ENCODE measurements at places on chromosomes 3 and 15.
A peak's percentile ranks its signal among the peaks of the same experiment; 100 is the strongest.

GRCh38 chr15:101781928-101782327 is 21.4 kb upstream of the OR4F6 start:
- DNase-seq: no peak

- no peak for DNase-seq
These were observed 40.9 kb upstream of the GOLGA8J start for GRCh38 chr15:30041868-30042267.

GRCh38 chr3:52841211-52841980 is 6.6 kb upstream of the MUSTN1 start:
- DNase-seq: no peak

DNA sequence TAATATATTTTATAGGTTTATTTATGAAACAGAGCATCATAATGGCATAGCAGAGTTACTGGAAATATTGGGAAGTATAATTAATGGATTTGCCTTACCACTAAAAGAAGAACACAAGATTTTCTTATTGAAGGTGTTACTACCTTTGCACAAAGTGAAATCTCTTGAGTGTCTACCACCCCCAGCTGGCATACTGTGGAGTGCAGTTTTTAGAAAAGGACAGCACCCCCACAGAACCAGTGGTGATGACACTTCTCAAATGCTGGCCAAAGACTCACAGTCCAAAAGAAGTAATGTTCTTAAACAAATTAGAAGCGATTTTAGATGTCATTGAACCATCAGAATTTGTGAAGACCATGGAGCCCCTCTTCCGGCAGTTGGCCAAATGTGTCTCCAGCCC is 58.1 kb downstream of the DNAH1 start:
- no peak for DNase-seq

- DNase-seq: peak; percentile 18
These were observed 64.0 kb downstream of the KAT2B start for GRCh38 chr3:20104167-20104661.

DNA sequence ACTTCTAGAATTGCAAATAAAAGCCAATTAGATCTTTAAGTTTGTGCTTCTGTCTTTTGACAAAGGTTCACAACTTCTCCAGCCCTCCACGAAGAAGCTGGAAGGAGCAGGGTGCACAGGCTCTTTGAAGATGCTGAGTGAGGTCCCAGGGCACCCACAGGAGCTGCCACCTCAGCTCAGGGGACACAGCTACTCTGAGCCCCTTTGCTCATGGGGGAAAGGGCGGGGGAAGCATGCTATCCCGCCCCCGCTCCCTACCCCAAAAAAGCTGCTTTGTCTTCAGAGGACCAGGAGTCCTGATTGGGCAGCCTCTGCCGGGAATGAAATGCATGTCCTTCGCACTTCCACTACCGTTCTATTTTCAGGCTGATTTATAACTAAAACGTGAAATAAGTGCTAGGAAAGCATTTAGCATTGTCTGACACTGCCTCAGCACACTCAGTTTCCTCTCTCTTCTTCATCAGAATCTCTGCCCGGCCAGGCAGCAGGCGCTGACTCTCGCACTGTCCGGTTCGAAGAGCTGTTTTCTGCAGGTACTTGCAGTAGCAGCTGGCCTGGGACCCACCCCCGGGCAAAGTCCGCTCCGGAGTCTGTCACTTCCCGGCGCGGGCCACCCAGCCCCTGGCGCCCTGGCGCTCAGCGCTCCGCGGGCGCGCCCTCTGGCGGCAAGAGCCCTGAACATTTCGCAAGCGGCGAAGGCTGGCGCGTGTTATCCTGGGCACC is 45.5 kb upstream of the KLHL25 start:
- DNase-seq: peak; percentile 64

DNA sequence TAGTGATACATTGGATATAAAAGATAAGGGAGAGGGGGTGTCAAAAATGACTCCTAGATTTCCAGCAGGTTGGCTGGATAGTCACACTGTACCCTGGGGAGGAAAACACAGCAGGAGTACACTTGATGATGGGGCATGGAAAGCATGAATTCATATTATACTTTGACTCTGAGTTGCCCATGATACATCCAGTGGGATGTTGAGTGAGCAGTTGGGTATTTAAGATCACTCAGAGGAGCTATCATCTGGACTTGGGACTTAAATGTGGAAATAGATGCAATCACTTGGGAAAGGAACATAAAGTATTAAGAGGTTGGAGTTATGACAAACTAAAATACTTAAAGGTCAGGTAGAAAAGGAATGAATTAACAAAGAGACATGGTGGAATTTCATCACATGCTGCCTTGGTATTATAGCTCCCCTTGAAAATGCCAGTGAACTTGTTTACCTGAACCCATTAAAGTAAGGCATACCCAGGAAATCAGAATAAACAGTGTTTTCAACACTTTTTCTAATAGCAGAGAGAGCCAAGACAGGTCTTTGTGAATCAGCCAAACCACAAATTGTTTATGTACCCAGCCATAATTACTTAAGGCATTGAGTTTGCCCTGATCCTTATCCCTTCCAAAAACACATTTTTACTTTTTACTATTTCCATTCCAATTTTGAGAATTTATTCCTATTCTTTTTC is 49.9 kb upstream of the ABI3BP start:
- DNase-seq: no peak

DNA sequence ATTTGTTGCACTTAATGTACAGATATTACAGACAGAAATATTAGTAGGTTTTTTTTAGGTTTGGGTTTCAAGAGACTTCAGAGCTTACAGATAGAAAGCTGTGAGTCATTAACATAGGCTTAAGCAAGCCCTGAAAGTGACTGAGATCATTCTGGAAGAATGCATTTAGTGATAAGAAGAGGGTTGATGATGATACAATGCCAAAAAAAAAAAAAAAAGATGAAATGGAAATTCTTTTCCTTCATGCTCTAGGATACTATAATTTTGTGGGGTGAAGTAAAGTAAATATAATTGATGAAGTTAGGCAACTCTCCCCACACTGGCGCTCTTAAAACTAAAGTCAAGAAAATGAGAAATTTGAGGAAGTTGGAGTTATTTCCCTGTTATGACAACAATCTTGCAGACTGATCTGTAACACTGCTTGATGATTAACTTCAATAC is 169.4 kb upstream of the ZNF385D start:
- DNase-seq: no peak

DNA sequence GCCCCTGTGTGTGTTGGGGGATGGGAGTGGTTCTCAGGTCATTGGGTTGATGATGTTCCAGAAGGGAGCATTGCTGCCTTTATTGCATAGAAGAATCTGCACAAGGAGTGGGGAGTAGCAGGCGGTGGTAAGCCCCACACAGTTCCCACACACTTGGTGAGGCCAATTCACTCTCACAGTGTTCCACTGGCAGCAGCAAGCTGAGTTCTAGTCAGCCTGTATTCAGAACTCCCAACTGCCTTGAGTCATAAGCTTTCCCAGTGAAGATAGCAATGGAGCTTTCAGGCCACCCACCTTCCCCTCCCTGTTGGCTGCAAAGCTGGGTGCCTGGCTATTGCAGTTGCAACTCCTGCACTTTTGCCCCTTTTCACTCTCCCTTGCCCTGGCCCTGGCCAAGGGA is 181.1 kb upstream of the RBMS3 start:
- no peak for DNase-seq

GRCh38 chr3:145953316-145953715 is 207.7 kb downstream of the PLOD2 start:
- no peak for DNase-seq

DNA sequence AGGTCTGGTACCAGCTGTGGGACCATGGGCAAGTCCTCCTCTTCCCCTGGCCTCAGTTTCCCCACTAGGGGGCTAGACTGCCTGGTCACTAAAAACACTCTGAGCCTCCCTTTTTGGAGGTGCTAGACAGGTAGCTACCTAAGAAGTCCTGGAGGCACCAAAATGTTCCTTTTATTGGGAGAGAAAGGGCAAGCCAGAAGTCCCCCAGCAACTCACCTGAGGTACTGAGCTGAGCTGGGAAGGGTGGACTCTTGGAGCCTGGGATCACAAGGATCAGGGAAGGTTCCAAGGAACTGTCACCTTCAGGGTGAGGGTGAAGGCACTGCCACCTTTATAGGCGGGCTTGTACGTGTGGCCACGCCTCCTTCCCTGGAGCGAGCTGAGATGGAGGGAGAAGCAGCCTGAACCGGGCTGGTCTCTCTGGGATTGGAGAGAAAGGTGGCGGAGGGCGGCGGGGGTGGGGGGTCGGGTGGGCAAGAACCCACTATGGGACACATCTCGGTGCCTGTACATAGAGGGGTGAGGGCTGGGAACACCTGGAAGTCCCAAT is at the start of gene CYP1A1:
Gene CYP1A1 (minus strand): TSS at position 304 of the 550 bp plus-strand sequence. CDS start 2,431 bp downstream, outside the sequence.
- DNase-seq: no peak

GRCh38 chr3:178078953-178079352 is 457.3 kb upstream of the KCNMB2 start:
- DNase-seq: no peak

- DNase-seq: no peak
These were observed 12.1 kb downstream of the ARPP21 start for GRCh38 chr3:35651426-35651825.

GRCh38 chr3:128438488-128439072 is 28.1 kb downstream of the DNAJB8 start:
- DNase-seq: no peak

GRCh38 chr3:155185631-155186071 is 105.5 kb downstream of the MME start:
- no peak for DNase-seq

DNA sequence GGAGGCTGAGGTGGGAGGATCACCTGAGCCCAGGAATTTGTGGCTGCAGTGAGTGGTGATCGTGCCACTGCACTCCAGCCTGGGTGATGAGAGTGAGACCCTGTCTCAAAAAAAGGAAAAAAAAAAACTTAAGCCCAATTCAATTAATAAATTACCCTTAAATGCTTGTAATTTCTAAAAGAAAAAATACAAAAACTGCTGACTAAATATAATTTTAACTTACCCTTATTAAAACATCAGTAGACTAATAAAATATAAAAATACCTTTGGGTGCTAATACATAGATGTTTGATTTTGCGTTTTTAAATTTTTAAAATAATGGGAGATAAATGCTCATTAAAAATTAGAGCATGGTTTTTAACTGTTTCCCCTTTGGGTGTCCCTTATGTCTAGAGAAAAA is 17.5 kb upstream of the SLC25A26 start:
- DNase-seq: no peak

- no peak for DNase-seq
These were observed 47.7 kb downstream of the CYP19A1 start for GRCh38 chr15:51290720-51291119.

DNA sequence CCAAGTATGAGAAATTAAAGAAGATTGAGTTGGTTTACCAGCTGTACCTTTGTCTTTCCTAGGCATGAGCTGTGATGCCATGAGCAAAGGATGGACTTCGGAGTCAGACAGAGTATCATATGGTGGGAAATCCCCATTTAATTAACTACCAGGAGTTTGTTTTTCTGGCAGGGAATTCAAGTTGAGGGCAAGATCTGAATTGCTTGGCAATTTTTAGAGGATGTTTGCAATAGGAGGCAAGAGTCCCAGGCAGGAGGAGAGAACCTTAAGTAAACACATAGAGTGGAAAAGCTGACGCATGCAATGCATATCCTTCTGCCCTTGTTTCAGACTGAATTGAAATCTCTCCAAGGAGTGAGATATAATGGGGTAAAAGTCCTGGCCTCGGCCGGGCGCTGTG is 569.7 kb upstream of the MDFIC2 start:
- no peak for DNase-seq

DNA sequence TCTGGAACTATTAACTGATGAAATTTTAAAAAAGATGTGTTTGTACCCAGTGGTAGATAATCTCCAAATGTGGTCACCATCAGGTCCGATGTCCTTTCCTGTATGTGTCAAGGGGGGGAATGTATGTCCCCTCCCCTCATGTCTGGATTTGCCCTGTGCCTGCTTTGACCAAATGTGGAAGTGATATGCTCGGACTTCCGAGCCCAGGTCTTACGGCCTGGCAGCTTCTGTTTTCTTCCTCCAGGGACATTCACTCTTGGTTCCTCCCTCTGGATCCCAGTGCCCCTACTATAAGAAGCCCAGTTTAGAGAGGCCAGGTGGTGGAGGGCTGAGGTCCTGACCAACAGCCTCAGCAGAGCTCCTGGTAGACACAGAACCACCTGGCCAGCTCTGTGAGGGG is 75.5 kb downstream of the CCR1 start:
- peak; percentile 9 for DNase-seq

DNA sequence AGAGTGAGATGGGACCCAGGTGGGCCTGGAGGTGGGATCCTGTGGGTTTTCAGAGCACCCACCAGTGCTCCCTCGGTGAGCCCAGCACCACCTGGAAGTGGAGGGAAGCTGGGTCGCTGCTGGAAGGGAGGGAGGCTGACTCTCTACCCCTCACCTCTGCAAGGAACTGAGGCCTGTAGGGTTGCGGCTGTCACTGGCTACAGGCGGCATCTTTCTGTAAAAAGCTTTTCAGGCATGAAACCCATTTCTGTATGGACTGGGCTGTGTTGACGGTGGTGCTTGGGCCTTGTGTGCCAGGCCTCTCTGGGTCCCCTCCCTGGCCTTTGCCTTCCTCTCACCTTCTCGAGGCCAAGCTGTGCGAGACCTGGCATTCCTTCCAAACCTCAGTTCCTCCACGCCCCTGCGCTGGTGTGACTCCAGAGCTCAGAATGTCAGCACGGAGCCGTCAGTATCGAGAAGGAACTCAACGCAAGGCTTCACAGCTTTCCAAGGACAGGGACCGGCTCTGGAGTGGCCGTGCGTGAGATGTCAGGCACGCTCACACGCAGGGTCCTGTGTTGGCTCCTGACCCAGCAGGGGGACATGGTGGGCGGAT is 16.6 kb downstream of the ABTB1 start:
- no peak for DNase-seq

GRCh38 chr3:106117490-106117858 is 248.7 kb upstream of the CBLB start:
- no peak for DNase-seq

- DNase-seq: no peak
These were observed 1024.4 kb upstream of the CADM2 start for GRCh38 chr3:83934192-83935021.

GRCh38 chr3:102295756-102296155 is 139.1 kb upstream of the ZPLD1 start:
- no peak for DNase-seq

DNA sequence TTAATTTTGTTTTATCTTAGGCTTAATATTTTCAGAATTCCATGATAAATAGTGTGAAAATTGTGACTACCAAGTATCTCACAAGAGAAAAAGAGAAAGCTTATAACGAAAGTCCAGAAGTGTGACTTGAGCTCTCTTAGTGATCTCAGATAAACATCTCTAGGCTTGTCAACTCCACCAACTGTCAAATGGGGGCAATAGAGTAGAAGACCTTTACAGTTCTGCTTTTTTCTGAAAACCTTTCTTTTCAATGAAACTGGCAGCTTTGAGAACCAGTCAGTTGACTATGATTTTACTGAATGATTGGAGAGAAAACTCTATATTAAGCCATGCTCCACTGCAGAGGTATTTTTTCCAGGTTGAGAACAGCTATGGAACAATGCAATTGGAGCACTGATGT is 119.2 kb upstream of the TP63 start:
- DNase-seq: no peak
